HAP-1 (cell line): ENCODE measurements at places on chromosomes 11 and 22.

GRCh38 chr11:15937601-15938120 lies 418.7 kb downstream of the SOX6 start:
- DNase-seq: no peak

- DNase-seq: no peak
Observed at GRCh38 chr11:48073031-48073861, 92.9 kb downstream of the PTPRJ start.

DNA sequence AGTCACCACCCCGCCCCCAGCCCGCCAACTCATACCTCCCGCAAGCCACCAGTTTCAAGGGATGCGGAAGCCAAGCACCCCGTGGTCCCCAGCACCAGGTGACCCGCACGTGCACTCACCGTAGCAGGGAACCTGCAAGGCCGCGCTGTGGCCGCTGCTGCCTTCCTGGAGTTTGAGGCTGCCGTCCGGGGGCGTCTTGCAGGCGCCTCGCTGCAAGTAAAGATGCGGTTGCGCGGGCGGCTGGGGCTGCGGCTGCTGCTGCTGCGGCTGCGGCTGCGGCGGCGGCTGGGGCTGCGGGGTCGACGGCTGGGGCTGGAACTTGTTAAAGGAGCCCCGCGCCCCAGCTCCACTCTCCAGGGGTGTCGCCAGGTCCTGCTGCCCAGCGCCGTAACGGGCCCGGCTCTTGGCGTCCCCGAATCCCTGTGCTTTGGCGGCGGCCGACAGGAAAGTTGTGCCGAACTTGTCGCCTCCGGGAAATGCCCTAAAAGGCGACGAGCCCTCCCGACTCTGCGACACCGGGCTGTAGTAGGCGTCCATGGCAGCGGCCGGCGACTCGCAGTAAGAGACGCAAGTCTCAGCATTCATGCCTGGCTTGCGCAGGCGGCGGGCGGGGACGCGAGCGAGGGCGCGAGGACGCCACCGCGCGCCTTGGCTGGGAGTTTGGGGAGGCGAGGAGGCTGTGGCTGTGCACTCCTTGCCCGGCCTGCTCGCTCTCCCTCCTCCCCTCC lies at the start of gene ALX4:
Gene ALX4, minus strand, starts transcription at position 662 of the 728 bp plus-strand sequence. Its CDS starts 77 bp downstream, at position 585.
- DNase-seq: peak; percentile 60

DNA sequence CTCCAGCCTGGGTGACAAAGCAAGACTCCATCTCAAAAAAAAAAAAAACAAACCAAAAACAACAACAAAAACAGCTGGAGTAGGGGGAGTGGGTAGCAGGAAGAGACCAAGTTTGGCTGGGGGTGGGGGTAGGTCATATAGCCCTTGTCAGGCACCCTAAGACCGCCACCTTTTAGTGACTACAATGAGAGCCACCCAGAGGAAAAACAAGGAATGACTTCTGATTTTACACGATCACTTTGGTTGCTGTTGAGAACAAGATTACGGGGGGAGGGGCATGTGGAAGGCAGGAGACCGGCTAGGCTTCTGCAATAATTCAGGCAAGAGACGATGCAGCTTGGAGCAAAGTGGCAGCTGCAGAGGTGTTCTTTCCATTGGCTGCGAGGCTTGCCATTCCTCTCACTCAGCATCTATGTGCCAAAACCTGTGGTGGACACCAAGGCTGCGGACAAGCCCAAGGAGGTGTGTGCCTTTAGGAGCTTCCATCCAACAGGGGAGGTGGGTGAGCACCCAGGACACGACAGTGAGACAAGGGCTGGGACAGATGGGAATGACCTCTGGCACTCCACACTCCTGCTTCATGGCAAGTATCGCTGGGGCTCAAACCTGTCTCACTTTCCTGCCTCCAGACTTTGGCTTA lies 1.7 kb downstream of the RPS19BP1 start:
- peak; percentile 53 for DNase-seq

DNA sequence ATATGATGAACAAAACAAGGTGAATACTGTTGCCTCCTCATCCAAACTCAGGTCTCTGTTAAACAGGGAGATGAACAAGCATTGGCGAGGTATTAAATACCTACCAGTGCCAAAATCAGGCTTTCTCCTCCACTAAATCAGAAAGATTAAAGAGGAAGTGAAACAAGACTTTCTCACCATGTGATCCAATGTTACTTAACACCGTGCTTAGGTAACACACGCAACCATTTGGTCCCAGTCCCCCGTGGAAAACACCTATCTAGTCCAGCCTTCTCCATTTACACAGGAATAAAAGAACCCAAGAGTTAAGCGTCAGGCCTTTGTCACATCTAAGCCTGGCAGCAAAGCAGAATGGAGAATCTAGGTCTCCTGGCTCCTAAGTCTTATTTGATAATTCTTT lies 34.5 kb downstream of the TENM4 start:
- DNase-seq: no peak

GRCh38 chr11:47856186-47856585 lies 8.0 kb upstream of the NUP160 start:
- DNase-seq: no peak

DNA sequence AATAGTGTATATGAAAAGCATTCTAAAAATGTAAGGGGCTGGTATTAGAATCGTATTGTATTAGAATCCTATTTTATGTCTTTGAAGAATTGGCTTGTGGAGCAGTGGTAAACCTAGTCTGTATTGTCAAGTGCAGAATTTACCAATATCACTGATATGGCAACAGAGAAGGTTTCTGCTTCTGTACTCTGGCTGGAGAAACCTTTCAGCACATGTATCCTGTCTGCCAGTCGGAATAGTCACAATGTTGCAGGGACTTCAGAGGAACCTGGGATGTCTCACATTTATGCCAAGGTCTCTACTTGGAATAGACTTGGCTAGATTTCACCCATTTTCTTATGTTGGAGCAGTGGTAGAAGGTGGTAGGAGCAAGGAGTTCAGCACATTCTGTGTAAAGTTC lies 4.4 kb downstream of the MTMR3 start:
- no peak for DNase-seq

GRCh38 chr11:47940904-47941649 lies 39.3 kb upstream of the PTPRJ start:
- DNase-seq: no peak

GRCh38 chr22:45612451-45612901 lies 59.2 kb upstream of the ATXN10 start:
- DNase-seq: no peak

GRCh38 chr11:69870766-69871165 lies 51.5 kb upstream of the FGF3 start:
- DNase-seq: no peak

GRCh38 chr11:74932797-74933196 lies 16.1 kb downstream of the XRRA1 start:
- DNase-seq: no peak

GRCh38 chr22:30943368-30943767 lies 25.2 kb downstream of the MORC2 start:
- no peak for DNase-seq

- DNase-seq: no peak
Observed at GRCh38 chr11:65524014-65524740, 706 bp upstream of the SCYL1 start.

GRCh38 chr11:13503393-13503792 lies 7.6 kb upstream of the PTH start:
- no peak for DNase-seq

DNA sequence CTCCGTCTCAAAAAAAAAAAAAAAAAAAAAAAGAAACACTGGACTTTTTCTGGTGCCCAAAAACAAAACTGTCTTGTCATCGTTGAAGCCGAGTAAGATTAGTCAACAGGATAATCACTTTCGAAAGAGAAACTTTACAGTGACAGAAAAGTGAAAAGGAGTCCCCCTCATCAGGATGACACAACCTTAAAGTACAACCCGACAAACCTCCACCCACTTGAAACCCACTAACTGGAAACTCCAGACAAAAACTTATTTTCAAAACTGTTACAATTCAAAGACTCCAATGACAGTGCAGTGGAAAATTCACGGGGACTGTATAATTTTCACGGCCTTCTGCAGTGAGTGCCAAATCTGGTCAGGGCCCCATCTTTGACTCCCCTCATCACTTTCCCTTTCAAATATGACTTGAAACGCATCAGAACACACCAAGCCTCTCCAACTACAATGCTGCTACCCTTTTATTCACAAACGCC lies 1.3 kb downstream of the DENND5A start:
- no peak for DNase-seq

DNA sequence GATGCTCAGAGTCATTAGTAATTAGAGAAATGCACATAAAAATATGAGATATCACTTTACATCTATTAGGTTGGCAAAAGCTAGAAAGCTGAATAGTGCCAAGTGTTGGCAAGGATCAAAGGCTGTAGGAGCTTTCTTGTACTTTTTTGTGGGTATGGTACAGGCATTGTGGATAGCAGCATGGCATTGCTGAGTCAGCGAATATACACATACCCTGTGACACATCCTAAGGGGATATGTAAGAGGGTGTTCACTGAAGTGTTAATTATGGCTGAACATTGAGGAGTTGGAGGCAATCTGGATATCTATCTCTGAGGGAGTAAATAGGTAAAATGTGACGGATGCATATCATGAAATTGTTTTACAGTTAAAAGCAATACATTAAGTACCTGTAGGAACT lies 27.0 kb upstream of the IL18BP start:
- no peak for DNase-seq

DNA sequence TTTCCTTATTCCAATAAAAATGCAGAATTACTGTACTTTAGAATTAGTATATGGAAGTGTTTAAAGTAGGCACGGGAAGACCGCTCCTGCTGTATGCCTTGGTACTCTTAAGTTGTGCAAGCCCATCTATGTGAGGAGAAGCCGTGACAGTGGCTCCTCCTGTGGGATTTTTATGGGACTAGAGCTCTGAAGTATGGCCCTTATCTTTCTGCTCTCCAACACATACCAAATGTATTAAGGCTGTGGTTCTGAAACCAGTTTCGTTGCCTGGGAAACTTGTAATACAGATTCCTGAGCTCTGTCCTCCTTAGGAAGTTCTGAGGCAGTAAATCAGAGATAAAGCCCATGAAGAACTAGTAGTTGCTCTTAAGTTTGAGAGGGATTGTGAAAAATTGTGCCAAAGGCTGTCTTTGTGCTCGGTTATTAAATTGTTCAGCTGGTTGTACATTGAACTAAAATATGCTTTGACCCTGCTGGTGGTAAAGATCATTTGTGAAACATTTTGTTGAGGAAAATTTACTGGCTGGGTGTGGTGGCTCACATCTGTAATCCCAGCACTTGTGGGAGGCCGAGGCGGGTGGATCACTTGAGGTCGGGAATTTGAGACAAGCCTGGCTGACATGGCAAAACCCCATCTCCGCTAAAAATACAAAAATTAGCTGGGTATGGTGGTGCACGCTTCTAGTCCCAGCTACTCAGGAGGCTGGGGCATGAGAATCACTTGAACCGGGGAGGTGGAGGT lies 29.3 kb downstream of the RTN3 start:
- no peak for DNase-seq

DNA sequence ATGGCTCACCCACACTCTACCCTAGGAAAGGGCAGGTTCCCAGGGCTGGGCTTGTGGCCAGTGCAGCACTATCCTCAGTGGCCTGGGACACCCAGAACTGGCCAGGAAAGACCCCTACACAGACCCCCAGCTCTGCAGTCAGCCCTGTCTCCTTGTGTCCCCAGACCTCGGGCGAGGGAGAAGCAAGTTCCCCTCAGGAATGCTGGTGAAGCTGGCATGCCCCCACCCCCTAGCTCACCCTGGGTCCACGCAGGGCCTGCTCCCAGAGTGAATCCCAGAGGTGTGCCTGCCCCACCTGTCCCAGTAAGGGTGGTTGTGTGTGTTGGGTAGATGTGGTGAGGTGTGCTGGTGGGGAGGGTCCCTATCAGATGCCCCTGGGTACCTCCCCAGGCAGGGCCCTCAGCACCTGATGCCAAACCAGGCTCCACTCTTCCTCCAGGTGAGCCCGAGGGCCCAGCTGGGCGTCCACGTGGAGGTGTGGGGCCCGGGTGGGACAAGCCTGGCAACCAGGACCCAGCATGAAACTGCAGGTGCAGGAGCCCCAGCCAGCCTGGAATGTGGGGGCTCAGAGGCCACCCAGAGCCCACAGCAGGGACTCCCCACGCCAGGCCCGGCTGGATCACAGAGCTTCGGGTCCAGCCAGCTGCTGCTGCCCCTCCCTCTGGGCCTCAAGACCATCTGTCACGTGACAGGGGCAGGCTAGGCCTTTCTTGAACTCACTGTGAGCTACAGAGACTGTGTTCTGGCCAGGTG lies 48.4 kb upstream of the KCNQ1OT1 start:
- DNase-seq: no peak

GRCh38 chr22:35258191-35258988 lies 1.1 kb downstream of the HMGXB4 start:
- DNase-seq: peak; percentile 62

- DNase-seq: no peak
Observed at GRCh38 chr11:90241414-90241813, 18.6 kb upstream of the CHORDC1 start.

DNA sequence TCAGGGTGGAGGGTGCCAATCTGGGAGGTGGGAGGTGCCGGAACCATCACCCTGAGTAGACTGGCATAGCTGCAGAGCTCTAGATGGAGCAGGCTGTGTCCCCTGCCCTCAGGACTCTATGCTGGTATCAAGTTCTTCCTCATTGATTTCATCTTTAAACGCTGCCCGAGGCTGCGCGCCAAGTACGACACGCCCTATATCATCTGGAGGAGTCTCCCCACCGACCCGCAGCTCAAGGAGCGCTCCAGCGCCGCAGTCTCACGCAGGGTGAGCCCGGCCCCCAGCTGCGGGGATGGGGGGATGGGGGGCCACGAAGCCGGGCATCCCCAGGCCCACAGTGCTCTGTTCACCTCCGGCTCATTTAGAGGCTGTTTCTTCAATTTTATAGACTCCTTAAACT lies 52.5 kb downstream of the GRAMD4 start:
- no peak for DNase-seq

- DNase-seq: no peak
Observed at GRCh38 chr11:88275636-88276035, 61.9 kb downstream of the CTSC start.

DNA sequence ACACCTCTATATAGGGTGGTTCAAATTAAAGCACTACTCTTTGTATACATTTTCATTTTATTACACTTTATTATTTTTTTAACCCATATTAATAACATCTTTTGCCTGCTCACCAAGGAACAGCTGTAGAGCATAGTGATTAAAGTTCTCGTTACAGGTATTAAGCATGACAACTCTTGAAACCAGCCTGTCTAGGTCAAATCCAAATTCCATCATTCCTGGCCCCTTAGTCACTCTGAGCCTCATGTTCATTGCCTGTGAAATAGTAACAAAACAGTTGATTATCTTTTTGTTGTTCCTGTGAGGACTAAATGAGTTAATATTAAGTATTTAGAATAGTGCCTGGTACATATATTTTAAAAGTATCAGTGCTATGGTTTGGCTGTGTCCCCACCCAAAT lies 334.5 kb downstream of the RAB38 start:
- DNase-seq: no peak

GRCh38 chr11:133082841-133083488 lies 449.3 kb downstream of the OPCML start:
- DNase-seq: peak; percentile 72

- no peak for DNase-seq
Observed at GRCh38 chr11:124863137-124863825, 2.0 kb upstream of the ROBO3 start.

- no peak for DNase-seq
Observed at GRCh38 chr22:49849161-49850020, 4.3 kb upstream of the ZBED4 start.
